ENCODE measurements at places on chromosomes 16 and 17.

GRCh38 chr17:48589060-48589830, 796 bp downstream of the HOXB3 start:
- no peak for DNase-seq

- DNase-seq, result no peak
Measured at GRCh38 chr16:74568961-74569631, 37.8 kb downstream of the GLG1 start.

DNA sequence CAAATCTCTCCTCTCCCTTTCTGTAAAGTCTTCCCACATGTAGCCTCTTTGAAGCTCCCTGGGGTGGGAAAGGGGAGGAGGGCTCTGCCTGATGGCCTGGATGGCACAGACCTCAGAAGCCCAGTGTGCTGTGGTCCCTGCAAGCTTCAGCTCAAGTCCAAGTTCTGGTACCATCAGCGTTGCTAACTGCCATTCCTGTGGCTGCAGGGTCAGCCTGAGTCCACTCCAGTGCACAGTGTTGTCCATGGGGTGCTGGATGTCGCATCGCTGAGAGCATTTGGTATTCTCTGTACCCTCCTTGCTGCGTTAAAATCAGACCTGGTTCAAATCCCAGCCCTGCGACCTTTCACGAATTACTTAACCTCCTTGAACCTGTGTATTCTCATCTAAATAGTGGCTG, 105.1 kb downstream of the RAB11FIP4 start:
- no peak for DNase-seq

GRCh38 chr16:61923629-61924028, 112.6 kb downstream of the CDH8 start:
- DNase-seq, result no peak

GRCh38 chr17:82793974-82794630, 42.2 kb downstream of the TBCD start:
- peak; percentile 65 for DNase-seq

DNA sequence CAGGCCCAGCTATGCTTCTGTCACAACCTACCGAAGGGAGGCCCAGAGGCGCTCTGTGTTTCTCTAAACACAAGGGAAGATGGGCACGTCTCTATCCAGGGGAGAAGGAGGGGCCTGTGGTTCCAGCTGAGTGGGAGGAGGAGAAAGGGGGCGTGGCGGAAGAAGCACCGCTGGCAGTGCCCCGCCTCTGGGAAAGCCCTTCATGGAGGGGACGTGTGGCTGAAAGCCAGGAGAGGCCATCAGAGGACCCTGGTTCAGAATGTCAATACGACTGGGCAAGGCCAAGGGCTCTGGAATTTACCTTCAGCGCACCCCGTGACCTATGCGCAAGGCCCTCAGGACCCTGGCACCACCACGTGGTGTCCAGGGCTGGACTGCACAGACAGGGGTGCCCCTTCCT, 12.3 kb upstream of the SLC38A8 start:
- DNase-seq, result no peak

DNA sequence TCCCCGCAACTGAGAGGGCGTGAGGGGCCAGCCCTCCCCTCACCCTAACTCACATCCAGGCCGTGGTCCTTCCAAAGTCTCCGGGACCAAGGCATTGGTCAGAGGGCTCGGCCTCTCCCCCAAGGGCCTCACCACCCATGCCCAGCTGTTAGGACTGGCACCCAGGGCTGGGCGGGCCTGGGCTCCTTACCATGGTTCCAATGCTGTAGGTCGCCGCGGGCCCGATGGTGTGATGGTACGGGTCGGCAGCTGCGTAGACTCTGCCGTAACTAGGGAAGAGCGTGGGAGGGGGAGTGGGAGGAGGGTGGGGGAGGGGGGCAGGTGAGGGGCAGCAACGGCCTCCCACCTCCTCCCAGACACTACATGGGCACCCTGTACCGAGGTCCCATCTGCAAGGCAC, 19.6 kb downstream of the ENGASE start:
- DNase-seq, result no peak

GRCh38 chr16:60031740-60032139, 1297.6 kb upstream of the GOT2 start:
- no peak for DNase-seq

Measured in NCI-H2081 (cell line).